ENCODE measurements at places on chromosomes 6 and 20. TPM values are rescaled to one million over a fixed set of nuclear protein-coding genes. Genes with fewer than 3 reads are reported as not detected.

DNA sequence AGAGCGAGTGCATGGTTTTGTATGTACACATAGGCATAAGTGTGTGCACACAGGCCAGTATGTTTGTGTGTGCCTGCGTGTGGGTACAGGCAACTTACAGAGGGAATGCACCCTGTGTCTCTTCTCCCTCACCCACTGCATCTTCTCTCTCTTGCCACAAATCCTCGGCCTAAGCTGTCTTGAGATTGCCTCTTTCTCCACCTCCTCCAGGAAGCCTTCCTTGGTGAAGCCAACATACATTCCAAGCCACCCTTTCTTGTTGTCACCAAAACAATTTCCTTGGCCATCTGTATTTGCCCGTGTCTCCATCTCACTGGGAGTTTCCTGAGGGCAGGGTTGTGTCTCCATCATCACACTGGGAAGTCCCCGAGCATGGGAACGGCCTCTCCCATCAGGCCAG lies 29.8 kb upstream of the MLN start:
- DNase-seq, result no peak

GRCh38 chr6:50128420-50129005 lies 78.8 kb upstream of the DEFB112 start:
- no peak for DNase-seq

PRND gene
- total RNA-seq, result not detected

GRCh38 chr20:8066662-8067061 lies 47.1 kb upstream of the TMX4 start:
- DNase-seq, result no peak

- DNase-seq, result no peak
Measured at GRCh38 chr20:56208121-56208520, 40.4 kb upstream of the MC3R start.

- DNase-seq, result no peak
Measured at GRCh38 chr6:38767560-38767959, 52.4 kb downstream of the DNAH8 start.

DNA sequence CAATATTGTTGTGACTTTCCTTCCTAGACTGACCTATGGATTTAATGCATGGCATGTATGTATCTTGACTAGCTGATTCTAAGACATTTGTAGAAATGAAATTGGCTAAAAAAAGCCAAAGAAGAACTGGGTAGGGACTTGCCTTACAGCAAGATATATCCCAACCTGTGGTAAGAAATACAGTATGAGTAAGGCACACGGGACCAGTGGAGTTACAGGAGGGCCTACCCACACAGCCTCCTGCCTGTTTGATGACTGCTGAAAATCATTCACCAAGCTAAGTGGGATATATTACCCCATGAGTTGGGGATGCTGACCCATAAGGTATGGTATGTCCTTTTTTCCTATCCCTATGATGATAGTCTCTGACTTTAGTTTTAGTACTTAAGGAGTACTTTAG lies 112.2 kb downstream of the INSM1 start:
- no peak for DNase-seq

GRCh38 chr6:27279513-27280063 lies 32.1 kb downstream of the PRSS16 start:
- DNase-seq, result no peak

DNA sequence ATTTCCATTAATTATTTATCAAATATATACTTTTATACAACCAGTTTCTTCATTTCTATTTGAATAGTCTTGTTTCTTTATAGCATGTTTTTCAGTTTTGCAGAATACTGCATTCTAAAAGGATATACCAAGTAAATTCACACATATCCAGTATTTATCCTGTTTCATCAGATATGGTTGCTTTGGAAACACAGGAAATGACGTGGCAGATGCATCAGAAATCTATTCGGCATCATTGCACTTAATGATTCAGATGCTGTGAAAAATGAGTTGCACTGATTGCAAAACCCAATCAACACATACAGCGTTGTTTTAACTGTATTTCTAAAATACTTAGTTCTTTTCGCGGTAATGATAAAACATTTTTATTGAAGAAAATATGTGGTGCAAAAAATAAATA lies 594.9 kb downstream of the CDH26 start:
- no peak for DNase-seq

ZBTB12 gene
- total RNA-seq, result 11.0 TPM

DNA sequence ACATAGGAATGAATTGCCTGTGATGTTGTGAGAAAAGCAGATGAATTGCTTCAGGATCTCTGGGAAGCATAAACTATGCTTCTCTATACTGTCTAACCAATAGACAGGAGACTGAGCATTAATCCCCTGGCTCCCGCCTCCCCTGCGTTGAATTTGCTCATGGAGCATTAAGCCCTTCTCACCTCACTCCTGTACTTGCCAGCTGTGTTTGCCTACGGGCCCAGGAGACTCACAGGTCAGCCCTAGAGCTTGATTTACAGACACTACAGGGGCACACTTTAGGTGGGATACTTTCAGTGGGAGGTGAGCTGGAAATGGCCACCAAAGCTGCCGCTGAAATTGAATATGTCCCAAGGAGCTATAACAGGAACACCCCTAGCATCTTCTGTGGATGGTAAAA lies 418.7 kb downstream of the CBLN4 start:
- no peak for DNase-seq

- DNase-seq, result no peak
Measured at GRCh38 chr20:45209924-45210323, 3.1 kb downstream of the SEMG1 start.

GRCh38 chr6:43635387-43636307 lies at the start of gene MAD2L1BP:
Gene MAD2L1BP (plus strand): TSS chr6:43635840. CDS start chr6:43635876, 36 bp downstream.
- DNase-seq, result peak; percentile 79

DNA sequence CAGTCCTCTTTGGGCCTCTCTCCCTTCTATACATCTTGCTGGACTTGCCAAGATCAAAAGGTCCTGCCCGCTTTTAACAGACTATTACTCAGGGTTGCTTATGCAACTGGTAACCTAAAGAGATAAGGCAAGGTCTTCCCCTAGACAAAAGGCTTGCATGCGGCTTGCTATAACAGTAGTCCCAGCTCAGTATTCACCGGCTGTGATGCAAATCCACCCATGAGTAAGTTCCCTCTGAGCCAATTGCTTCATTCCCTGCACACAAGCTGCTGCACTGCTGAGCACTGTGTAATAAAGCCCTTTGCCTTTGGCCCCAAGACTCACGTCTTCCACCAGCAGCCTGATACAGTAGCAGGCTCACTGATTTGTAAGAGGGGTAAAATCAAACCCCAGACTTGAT lies 363.8 kb downstream of the PRKN start:
- DNase-seq, result no peak

- no peak for DNase-seq
Measured at GRCh38 chr6:146957181-146958093, 246.8 kb upstream of the STXBP5 start.

RIN2 gene
- total RNA-seq, result 77.5 TPM

BTN1A1 gene
- total RNA-seq, result not detected

- DNase-seq, result no peak
Measured at GRCh38 chr6:10643201-10643651, 51.2 kb downstream of the C6orf52 start.

DNA sequence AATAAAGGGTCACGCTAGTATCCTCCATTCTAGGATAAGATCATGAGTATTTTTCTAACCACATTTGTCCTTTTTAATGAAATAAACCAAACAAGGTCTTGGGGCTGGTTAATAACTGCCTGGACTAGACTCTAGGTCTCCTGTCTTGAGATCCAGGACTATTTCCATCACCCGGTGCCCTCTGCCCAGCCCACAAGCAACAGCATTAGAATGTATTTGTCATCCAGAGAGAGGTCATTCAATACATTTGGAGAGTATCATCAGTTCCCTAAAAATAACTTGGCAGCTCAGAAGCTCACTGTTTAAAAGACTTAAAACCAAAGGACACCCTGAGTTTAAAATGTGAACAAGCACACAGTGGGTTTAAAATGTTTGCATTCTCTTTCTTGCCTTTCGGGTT lies 4.4 kb upstream of the RBM24 start:
- no peak for DNase-seq

DNA sequence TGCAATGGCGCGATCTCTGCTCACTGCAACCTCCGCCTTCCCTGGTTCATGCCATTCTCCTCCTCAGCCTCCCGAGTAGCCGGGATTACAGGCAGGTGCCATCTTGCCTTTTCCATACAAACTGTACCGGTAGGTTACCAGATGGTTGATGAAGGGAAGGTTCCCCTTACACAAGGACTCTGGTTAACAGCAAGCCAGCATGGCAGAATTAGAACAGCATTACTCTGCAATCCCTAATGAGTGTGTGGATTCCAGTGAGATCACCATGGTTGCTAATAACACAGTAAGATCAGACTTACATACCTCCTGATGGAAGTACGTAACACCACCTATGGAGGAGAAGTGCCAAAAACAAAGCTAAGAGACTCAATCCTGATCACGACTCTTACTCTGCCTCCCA lies 51.7 kb downstream of the TTI1 start:
- DNase-seq, result no peak

DNA sequence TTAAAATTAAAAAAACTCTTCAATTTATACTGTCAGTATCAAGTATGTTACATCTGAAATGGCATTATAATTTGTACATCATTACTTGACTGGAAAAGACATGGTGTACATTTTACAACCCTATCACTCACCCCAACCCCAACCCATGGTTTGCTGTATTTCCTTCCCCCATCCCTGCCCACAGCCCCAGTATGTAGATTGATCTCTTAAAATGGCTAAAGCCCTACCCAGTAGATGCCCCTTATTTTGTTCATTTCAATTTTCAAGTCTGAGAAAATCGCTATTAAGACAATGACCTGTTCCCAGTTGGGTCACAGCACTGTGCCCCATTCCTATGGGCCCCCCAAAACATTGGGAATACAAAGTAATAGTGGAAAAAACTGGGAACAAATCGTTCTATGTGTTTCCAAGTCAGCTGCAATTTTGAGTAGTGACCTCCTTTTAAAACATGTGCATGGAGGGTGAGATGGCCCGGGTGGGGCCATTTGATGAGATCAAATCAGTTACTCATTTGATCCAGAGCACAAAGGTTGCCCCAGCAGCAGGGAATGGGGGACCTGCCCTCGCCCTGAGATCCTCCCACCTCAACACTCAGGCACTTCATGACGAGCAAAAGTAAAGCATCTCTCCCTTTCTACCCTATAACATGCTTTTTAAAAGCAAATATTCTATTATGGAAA lies 13.3 kb downstream of the EZR start:
- no peak for DNase-seq

DNA sequence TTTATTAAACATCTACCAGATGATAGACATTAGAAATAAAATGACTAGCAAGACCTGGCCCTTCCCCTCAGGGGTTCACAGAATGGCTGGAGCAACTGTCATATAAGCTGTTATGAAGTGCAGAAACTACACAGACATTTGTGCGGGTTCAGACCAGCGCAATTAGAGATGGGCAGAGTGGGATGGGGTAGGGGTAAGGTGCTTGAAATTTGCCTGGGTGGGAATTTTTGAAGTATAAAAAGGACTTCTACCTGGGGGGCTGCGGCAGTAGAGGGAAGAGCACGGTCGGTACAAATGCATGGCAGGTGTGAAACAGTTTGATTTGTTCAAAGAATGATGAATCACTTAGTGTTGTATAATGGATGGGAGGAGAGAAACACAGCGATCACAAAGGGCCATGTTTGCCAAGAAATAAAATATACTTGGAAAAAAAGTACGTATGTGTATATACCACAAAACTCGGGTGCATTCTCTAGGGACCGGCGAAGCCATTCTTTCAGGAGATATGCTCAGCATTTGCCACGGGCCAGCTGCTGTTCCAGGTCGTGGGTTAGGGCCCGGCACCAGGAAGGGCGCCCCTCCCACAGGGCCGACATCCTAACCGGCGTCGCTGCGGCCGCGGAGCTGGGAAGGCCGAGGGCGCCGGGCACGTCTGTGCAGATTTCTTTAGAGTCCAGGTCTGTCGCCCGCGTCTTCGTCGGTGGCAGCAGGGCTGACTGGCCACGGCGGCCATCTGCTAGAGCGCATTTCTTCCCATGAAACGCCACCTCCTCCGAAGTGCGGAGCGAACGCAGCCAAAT lies 809 bp upstream of the NOL7 start:
- DNase-seq, result no peak

GRCh38 chr6:32967151-32968091 lies 973 bp upstream of the BRD2 start:
- no peak for DNase-seq

MARCKS gene
- 140 TPM for total RNA-seq

DNA sequence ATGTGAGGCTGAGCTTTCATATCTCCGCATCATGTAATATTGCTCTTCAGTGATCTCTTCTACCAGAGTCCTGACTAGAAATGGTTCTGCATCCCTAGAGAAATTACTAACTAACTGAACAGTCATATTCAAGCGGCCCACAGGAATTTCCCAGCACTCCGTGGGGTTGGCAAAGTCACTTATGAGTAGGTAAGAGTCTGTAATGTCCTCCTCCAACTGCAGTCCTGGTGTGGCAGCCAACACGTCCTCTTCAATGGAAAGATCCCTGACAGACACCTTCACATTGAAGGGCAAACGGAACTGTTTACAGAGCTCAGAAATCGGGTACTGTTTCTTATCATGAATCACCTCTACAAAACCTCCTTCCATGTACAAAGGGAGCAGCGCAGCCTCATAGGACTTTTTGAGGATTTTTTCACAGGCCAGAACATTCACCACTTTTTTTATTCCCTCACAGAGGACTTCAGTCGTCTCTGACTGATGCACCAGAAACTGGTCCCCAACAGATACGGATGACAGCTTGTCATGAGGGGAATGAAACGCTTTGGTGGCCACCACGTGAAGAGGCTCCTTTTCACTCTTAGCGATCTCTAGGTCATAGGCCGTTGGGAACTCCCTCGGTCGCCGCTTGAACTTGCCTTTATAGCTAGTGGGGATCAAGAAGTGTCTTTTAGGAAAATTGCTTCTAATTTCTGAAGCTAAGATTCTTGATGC lies 87.7 kb downstream of the THEMIS start:
- no peak for DNase-seq

- no peak for DNase-seq
Measured at GRCh38 chr20:8631271-8631670, 437.6 kb upstream of the PLCB4 start.

DNA sequence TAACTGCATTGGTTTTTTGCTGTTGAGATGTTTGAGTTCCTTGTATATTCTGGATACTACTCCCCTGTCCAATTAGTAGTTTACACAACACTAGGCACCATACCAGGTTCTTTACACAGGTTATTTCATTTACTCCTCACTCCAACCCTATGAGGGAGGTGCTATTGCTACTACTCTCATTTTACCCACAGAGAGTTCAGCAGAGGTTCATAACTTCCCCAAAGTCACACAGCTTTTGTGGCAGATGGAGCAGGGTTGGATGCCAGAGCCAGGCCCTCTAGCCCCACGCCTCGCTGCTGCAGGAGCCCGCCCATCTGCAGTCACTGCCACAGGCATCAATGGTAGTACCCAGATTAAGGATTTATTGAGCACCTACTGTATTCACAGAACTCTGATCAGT lies 61.7 kb upstream of the MAP3K4 start:
- no peak for DNase-seq

GPRC6A gene
- 0.35 TPM for total RNA-seq

GRCh38 chr6:117613920-117614560 lies 11.7 kb upstream of the GOPC start:
- no peak for DNase-seq

GRCh38 chr6:90790696-90791095 lies 203.8 kb upstream of the MAP3K7 start:
- no peak for DNase-seq

All from uterus (tissue), 4 donors.